Renal cortical epithelial cell (primary cell): ENCODE measurements at places on chromosomes 13 and 19. TPM values are rescaled to one million over a fixed set of nuclear protein-coding genes. Genes with fewer than 3 reads are reported as not detected.

- no peak for DNase-seq
Measured at GRCh38 chr19:20558571-20558970, 7.0 kb downstream of the ZNF737 start.

DNA sequence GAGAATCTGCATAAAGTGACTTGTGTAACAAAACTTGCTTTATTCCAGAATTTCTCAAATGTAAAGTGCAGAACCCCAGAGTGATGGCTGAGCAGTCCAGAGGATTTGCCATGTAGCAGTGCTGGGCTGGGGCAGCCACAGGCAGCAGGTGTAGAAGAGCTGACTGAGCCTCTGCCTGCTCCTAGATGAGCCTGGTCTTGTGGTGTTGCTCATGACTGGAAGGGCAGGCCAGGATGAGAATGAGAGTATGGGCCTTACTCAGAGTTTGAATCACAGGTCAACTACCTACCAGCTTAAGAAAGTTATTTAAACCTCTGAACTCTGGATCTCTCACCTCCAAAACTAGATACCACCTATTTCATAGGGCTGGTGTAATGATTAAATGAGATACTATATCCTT, 2.9 kb upstream of the C13orf42 start:
- DNase-seq = no peak

DNA sequence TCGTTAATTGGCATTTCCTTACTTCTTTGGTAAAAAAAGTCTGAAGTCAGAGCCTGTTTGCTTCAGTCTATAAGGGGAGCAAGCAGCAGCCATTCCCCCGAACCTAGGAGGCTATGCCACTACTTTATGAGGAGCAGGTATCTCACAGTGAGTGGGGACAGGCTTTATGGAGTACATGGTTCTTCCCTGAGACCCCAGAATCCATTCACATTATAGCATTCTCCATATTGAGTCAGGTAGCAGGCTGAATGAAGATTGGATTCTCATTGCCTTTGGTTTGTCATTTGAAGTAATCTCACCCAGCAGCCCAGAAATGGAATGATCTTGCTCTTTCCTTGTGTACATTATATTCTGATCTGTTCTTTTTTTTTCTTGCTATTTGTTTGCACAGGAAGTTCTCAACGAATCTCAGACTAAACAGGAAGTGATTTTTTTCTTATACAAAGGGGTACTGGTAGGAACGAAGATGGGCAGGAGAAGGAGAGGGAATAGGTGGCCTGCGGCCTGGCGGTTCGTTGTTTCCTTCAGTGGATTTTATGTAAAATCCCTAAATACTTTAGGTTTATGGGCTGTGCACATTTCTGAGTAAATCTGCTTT, 74.4 kb downstream of the ARHGAP35 start:
- no peak for DNase-seq

The ELANE gene
- not detected in 2 replicates for total RNA-seq

DNA sequence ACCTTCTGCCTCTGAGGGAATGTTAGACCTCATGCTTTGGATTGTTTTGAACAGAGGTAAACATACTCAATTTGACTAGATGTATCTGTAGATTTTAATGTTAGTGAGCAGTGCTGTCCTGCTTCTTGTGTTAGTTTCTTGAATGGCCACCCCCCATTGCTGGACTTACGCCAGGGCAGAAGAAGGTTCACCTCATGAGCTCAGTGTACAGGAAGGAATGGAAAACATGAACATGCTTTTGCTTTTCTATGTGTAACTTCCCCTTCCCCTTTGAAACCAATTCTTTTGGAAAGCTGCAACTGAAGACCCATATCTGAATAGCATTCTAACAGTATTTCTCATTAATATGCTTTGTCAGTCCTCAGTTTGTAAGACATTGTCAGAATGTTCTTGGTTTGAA, 32.3 kb downstream of the WASF3 start:
- peak; percentile 31 for DNase-seq

DNA sequence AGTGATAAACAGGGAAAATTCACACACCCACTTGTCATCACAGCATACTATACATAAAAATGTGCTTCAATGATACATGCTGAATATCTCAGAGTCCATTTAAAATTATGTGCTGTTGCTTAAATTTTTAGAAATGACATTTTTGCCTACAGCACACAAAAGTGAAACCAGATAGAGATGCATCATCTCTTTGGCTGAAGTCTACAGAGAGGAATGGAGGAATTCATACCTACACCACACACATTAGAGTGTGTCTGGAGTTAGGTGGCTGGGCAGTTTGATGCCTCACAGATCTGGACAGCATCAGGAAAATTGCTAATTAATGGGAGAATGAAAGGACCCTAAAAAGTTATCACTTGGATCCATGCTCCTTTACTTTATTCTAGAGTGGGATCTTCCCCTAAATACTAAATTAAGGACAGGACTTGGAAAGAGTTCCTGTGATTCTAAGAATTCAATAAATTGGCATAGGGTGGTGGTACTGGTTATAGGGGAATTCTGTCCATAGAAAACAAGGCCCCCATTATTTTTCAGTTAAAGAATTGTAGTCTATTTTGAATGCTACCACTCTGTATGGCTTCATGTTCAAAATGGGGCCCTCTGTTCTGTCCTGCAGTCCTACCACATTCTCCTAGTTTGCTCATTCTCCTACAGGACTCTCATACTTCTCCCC, 41.3 kb downstream of the RCBTB2 start:
- DNase-seq = no peak

- peak; percentile 87 for DNase-seq
Measured at GRCh38 chr13:20993661-20994440, 67.5 kb downstream of the LATS2 start.
